IgD-negative memory B cell (primary cell): ENCODE measurements at places on chromosomes 6 and 20. TPM values are rescaled to one million over a fixed set of nuclear protein-coding genes. Genes with fewer than 3 reads are reported as not detected.

Gene IRAK1BP1
- 1.8 TPM for polyA plus RNA-seq

Gene RPS6KA2
- polyA plus RNA-seq: 4.9 TPM

Gene ZNF165
- polyA plus RNA-seq: 3.5 TPM

Gene RNF114
- 119 TPM for polyA plus RNA-seq

Gene PHIP
- polyA plus RNA-seq: 11.4 TPM
